ENCODE measurements at places on chromosomes 2 and 18.

DNA sequence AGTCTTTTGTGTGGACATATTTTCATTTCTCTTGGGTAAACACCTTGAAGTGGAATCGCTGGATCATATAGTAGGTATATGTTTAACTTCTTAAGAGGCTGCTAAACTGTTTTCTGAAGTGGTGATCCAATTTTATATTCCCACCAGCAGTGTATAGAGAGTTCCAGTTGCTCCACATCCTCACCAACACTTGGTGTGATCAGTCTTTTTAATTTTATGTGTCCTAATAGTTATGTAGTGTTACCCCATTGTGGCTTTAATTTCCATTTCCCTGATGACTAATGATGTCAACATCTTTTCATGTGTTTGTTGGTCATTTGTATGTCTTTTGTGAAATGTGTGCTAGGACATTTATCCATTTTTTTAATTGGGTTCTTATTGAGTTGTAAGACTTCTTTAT lies 56.9 kb downstream of the DGKD start:
- no peak for DNase-seq

DNA sequence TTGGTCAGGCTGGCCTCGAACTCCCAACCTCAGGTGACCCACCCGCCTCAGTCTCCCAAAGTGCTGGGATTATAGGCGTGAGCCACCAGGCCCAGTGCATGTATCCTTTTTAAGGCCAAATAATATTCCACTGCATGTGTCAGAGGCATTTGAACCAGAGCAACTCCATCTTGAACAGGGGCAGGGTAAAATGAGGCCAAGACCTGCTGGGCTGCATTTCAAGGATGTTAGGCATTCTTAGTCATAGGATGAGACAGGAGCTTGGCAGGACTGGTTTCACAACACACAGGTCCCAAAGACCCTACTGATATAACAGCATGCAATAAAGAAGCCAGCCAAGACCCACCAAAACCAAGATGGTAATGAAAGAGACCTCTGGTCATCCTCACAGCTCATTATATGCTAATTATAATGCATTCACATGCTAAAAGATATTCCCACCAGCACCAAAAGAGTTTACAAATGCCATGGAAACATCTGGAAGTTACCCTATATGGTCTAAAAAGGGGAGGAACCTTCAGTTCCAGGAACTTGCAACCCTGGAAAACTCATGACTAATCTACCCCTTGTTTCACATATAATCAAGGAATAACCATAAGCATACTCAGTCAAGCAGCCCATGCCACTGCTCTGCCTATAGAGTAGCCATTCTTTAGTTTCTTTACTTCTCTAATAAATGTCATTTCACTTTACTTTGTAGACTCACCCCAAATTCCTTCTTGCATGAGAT lies 204.6 kb downstream of the RAB3GAP1 start:
- DNase-seq, result peak; percentile 11

GRCh38 chr2:174145827-174146226 lies 102.5 kb downstream of the OLA1 start:
- DNase-seq, result peak; percentile 71

DNA sequence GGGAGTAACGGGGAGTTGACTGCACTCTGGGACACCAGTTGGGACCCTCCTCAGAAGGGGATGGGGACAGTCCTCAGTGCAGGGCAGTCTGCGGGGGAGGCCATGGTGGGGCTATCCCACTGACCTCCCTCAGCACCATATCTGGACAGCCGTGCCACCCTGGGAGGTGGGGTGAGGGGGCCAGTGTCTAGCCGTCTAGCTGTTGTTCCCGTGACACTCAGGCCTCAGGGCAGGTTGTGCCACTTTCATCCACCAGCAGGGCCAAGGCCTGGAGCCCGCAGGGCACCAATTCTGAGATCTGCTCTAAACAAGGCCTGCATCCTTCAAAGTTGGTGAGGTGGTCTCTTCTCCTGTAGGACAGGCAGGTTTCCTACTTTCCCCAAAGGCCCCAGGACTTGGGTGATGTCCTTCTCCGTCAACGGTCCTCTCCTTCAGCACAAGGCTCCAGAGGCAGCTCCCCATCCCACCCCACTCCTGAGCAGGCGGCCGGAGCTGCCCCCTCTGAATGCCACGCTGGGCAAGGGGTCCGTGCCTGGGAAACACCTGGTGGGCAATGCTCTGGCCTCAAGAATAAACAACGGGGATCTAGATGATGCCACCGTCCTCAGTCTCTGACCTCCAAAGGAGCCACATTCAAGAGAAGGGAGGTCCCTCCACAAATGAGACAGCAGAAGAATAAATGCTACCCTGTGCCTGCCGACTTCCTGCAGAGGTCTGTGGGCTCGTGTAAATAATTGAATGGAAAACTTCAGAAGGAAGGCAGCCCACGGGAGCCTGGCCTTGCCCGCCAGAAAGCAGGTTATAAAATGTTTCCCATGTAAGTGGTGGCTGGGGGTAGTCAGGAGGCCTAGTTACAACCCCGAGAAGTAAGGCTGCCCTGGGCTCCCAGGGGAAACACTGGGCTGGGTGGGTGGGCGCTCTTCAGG lies 42.8 kb upstream of the PTMA start:
- DNase-seq, result peak; percentile 60

GRCh38 chr2:96195410-96196066 lies 13.1 kb downstream of the STARD7 start:
- no peak for DNase-seq

DNA sequence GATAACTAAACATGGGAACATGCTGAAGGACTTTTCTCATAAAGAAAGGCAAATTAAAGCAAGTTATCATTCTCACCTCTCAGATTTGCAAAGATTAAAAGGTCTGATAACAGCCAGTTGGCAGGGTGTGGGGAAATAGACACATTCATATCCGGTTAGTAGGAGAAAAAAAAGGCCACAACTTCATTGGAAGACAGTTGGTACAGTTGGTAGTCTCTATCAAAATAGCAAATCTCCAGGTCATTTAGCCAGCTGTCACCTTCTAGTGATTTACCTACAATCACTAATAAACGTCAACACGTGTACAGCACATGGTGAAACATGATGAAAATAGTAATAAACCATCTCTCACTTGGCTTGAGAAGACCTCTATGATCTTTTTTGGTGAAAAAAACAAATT lies 16.6 kb downstream of the INPP5D start:
- no peak for DNase-seq

DNA sequence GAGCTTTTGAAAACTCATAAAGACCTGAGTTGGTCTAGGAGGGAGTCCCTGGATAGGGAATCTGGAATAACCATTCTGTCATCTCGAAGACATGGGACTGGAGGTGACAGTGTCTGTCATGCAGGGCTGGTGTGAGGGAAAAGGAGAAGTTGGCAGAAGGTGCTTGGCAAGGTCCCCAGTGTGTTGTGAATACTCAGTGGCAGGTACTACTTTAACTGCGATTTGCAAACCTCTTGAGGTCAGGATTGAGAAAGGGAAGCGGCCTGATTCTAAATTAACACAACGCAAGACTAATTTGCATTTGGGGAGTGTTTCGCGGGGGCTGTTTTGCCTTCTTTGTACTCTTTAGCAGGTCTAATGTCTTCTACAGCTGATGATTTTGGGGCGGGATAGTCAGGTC lies 77.0 kb upstream of the TMEM200C start:
- no peak for DNase-seq

- no peak for DNase-seq
Observed at GRCh38 chr2:15941871-15942710, 1.7 kb downstream of the MYCN start.

GRCh38 chr2:226334981-226335720 lies 464.5 kb downstream of the IRS1 start:
- DNase-seq, result no peak

DNA sequence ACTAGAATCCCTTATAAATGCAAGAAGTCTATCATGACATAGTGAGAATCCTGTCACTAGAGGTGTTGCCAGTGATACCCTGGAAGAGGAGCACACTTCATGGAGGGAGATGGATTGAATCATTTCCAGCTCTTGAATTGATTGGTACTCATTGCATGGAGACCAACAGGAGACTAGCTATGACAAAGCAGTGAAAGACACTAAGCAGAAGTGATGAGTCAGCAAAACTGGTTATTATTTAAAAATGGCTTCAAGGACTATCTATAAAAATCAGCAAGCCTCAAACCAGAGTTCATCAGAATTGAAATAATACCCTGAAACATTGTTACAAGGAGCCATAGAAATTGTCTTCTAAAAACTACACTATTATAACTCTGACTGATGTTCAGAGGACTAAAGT lies 200.3 kb downstream of the PDE11A start:
- peak; percentile 16 for DNase-seq

DNA sequence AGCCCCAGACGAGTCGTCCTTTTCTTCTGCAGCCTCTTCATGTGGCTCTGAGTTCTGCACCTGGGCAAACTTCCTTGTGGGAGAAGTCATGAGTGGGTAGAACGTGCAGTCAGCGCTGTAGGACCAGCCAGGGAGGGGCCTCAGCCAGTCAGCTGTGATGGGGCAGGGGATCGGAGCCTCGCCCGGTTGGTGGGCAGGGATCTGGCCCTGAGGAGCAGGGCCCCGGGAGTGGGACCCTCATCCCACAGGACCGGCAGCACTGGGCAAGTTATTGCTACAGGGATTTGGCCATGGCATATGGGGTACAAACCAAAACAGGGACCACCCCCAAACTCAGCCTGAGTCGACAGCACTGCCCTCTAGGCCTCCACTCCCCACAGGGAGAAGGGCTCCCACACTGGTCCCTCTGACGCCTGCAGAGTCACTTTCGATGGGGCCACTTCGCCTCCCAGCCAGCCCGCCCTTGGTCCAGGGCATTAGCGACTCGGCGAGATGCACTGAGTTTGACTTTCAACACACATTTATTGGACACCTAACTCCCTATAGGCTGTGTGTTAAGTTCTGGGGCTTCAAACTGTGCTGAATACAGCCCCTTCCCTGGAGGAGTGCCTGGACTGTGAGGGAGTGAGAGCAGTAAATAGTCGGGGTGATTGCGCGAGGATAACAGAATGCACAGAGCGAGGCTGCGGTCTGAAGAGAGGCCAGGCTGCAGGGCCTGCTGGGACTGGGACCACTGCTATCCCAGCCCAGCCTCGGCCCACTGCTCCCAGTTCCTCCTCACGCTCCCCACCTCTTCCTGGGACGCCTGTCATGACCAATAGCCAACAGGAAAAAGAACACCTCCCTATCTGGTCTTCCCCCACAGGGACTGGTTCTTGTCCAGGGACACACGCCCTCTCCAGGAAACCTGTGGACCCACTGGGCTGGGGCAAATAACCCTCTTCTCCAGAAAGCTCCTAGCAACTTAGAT lies 55.9 kb downstream of the SDC1 start:
- no peak for DNase-seq

- peak; percentile 27 for DNase-seq
Observed at GRCh38 chr2:150612957-150613710, 125.7 kb upstream of the RND3 start.

GRCh38 chr18:54192900-54193299 lies 31.6 kb downstream of the MBD2 start:
- DNase-seq, result no peak

GRCh38 chr2:225411452-225411851 lies 11.9 kb downstream of the NYAP2 start:
- no peak for DNase-seq

- DNase-seq, result no peak
Observed at GRCh38 chr2:127632592-127633489, 13.1 kb upstream of the GPR17 start.

- no peak for DNase-seq
Observed at GRCh38 chr2:216724190-216724589, 28.8 kb upstream of the IGFBP5 start.

GRCh38 chr2:70068119-70068518 lies 19.2 kb upstream of the PCBP1 start:
- DNase-seq, result no peak

GRCh38 chr2:184875212-184875611 lies 276.9 kb downstream of the ZNF804A start:
- no peak for DNase-seq

- peak; percentile 97 for DNase-seq
Observed at GRCh38 chr18:3246635-3247239, 864 bp upstream of the MYL12A start.

- no peak for DNase-seq
Observed at GRCh38 chr2:154694881-154695280, 3.6 kb upstream of the KCNJ3 start.

GRCh38 chr18:31612124-31612523 lies 20.4 kb downstream of the TTR start:
- no peak for DNase-seq

DNA sequence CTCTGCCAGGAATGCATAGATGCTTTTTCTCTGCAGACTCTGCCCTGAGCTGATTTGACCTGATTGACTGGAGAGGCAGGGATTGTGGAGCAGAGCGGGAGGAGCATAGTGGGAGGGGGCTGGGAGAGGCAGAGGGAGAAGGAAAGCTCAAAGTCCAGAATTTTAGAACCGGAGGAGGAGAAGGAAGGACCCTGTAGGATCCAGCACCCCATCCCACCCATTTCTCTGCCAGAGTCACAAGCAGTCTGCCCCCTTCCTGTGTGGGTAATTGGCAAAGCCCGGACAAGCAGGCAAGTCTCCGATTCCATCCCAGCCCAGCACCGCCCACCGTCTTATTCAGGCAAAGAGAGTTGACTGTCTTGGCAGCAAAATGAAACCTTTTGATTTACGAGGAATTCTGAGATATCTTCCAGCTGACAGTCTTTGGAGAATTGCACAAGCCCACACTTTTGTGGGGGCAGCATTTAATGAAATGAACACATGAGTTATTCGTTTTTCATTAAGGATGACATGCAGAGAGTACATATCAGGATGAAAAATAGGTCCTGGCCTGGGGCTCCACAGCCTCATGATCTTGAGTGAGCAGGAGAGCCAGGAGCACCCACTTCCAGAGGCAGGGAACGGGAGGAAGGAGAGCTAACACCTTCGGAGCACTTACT lies 103.1 kb downstream of the MCFD2 start:
- no peak for DNase-seq

DNA sequence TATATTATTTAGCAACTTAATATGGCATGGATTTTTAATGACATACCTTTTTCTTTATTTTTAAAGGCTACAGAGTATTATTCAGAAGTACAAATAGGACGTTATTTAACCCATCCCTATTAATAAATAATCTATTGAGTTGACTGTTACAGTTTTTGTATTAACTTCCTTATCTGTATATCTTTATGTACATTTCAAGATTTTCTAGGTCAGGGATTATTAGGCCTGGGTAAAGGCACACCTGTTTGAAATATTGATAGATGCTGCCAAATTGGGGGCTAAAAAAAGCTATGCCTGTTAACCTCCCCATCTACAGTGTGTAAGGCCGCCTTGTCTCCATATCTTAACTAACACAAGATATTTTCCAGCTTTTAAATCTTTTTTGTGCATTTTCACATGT lies 6.6 kb downstream of the NPAS2 start:
- no peak for DNase-seq

GRCh38 chr2:201956361-201956760 lies 77.3 kb upstream of the FZD7 start:
- no peak for DNase-seq

- DNase-seq, result no peak
Observed at GRCh38 chr2:2896011-2896410, 481.6 kb downstream of the EIPR1 start.

DNA sequence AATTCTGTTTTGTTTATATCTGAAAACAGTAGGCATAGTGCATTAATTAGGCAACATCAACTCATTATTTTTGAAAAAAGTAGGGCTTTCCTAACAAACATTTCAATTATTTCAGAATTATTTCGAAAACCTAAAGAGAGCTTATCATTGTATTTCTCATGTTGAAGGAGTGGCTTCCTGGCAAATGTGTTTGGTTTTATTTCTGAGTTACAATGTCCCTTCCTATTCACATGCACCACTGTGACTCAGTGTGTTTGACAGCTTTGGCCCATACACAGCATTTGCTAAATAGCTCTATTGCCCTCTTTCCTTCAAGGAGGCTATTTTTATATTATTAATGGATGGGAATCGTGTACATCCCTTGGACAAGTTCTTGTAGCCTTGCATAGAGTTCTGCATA lies 205.9 kb downstream of the PTGR3 start:
- DNase-seq, result no peak

GRCh38 chr2:97764559-97765263 lies 51.3 kb downstream of the ZAP70 start:
- DNase-seq, result no peak
